ENCODE measurements at places on chromosomes 16 and 17.

DNA sequence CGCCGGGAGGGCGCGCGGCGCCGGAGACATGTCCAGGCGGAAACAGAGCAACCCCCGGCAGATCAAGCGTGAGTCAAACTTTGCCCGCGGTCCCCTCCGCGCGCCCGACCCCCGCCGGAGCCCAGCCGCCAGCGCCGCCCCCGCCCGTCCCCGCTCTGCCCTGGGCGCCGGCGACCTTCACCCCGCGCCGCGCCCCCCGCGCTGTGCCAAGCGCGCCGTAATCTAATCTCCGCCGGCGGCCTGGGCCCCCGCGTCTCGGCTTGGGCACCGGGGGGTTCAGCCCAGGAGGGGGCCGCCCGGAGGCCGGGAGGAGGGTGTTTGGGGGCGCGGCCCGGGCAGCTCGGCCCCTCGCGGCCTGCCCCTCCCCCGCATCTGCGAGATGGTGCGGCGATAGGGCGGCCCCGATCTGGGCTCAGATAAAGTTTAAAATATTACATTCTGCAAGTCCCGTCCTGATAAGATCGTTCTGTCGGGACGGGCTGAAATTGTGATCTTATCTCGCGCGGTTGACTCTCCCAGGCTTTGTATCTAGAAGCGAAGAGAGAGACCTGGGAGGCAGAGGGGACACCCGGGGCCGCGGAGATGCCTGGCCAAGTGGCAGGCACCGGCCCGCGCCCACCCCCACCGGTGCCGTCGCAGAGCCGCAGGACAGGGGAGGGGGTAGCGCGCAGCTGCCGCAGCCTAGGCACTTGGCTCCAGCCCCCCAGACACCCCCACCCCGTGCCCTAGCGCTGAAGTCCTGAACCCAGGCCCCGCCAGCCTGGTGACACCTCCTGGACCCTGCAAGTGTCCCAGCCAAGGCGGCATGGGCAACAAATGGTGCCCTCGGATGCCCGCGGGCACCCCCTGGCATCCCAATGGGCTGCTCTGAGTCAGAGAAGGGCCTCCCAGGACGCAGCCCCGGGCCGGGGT, 787 bp downstream of the ZFPM1 start:
- DNase-seq, result no peak

- no peak for DNase-seq
Measured at GRCh38 chr17:4509401-4509800, 10.7 kb downstream of the SPNS2 start.

GRCh38 chr17:57986841-57987580, 1.0 kb downstream of the VEZF1 start:
- no peak for DNase-seq

GRCh38 chr17:37605813-37606505, 3.3 kb downstream of the SYNRG start:
- no peak for DNase-seq

DNA sequence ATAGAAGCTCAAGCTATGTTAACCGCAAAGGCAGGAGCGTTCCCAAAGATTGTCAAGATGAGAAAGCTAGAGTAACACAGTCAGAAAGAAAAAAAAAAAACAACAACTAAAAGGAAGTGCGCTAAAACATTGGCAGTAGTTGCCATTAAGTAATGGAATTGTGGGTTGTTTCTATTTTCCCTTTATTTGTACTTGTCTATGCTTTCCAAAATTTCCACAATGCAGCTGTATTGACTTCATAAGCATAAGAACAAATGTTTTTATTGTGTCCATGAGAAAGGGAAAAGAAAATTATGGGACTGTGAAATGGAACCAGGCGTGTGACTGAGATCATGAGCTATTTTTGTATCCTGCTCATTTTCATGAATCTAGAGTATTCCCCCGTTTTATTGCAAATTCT, 153.4 kb downstream of the TMEM114 start:
- DNase-seq, result no peak

DNA sequence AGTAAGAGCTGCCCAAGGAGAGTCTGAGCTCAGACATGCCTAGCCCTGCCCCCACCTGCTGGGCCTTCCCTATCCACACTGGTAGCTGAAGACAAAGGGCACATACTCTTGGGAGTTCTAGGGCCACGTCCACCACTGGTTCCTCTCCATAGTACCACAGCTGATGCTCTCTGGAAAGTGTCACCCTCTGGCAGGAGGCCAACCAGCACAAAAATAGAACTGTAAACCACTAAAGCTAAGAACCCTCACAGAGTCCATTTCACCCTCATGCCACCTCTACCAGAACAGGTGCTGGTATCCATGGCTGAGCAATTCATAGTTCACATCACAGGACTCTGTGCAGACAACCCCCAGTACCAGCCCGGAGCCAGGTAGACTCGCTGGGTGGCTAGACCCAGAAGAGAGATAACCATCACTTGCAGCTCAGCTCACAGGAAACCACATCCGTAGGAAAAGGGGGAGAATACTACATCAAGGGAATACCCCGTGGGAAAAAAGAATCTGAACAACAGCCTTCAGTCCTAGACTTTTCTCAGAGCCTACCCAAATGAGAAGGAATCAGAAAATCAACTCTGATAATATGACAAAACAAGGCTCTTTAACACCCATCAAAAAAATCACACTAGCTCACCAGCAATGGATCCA, 115.3 kb downstream of the CEP112 start:
- DNase-seq, result no peak

GRCh38 chr17:74453665-74454196, 12.7 kb upstream of the CD300A start:
- DNase-seq, result no peak

DNA sequence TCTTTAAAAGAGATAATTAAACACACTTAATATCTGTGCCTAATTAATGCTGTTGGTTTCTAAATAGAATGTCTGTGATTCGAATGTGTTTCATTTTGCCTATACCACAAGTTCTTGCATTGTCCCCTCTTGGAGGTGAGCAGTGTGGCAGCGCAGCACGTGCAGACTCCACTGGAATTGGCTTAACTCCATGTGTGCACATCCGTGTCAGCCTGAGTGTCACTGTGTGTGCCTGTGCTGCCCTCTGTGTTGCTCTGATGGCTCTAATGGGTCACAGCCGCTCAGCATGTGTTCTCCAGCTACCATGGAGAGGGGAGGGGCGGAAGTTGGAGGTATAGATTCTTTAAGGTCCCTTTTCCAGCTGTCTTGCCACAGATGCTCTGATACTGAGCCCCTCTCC, 226.6 kb downstream of the SPECC1 start:
- DNase-seq, result no peak

DNA sequence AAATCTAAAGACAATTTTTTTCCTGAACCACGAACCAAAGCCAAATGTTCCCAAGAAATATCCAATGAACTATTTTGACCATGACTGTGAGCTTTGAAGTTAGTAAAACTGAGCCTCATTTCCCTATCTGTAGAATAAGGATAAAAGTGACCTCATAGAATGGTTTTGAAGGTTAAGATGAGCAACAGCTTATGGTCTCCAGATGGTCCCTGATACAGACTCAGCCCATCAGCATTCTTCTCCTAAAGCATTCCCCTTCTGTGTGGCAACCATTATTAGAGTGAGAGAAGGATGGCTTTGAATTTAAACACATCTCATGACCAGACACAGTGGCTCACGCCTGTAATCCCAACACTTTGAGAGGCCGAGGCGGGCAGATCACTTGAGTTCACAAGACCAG, 70.1 kb downstream of the COPRS start:
- no peak for DNase-seq

DNA sequence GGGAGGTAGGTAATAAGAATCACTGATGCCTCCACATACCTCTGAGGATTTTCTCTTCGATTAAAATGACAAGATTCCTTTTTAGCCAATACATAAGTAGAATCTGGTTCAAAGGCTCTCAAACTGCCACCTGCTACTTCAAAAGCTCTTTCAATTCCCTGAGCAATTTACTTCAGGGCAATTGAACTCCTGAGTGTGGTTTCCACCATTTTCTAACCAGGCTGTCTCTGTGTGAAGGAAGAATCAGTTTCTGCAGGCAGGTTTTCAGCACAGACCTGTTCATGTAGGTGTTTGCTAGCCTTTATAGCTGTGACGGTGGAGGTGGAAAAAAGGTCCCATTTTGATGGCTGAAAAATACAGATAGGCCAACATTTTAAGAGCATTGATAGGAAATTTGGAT, 18.2 kb upstream of the HS3ST3B1 start:
- no peak for DNase-seq

Data from esophagus squamous epithelium (tissue), 5 donors.